ENCODE measurements at places on chromosomes 12 and 14.

DNA sequence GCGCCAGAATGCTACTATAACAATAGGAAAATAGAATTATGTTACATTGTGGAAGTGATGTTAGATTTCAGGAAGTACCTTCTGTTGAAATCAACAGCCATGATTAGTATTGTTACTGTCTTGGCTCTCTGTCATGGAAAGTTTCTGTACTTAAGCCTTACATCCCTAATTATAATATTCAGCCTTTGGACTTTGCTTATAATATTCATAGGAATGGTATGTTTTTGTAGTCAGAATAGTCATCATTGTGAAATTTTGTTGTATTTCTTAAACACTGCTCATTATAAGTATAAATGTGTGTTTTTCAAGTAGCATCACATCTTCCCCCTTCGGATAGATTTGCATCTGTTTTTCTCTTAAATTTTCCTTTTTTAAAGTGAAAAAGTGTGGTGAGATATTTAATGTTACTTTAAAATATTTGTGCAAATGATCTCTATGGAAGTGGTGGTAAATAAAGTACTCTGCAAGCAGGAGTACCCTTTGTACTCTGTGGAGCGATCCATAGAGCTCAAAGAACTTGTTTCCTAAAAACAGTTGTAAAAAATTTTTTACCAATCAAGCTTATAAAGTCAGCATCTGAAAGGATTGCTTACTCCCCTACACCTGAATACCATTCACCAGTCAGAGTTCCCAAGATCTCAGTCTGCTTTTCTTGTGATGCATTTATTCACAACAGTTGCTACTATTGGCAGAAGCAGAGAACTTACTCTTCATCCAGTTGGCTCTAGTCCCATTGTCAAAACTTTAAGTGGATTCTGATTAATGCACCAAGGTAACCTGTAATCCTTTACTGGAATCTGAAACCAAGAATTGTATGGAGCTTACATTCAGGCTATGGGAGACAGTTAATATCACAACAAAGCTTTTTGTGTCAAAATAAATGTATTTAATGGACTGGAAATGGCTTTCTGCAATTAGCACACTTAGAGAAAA is 87.8 kb downstream of the RIC8B start:
- DNase-seq, result no peak

- DNase-seq, result peak; percentile 31
These were observed 1.3 kb downstream of the ESYT1 start for GRCh38 chr12:56129206-56129941.

- DNase-seq, result no peak
These were observed 218.9 kb downstream of the ITPR2 start for GRCh38 chr12:26614011-26614616.

- no peak for DNase-seq
These were observed 308.8 kb downstream of the SNAPC1 start for GRCh38 chr14:62071039-62071438.

DNA sequence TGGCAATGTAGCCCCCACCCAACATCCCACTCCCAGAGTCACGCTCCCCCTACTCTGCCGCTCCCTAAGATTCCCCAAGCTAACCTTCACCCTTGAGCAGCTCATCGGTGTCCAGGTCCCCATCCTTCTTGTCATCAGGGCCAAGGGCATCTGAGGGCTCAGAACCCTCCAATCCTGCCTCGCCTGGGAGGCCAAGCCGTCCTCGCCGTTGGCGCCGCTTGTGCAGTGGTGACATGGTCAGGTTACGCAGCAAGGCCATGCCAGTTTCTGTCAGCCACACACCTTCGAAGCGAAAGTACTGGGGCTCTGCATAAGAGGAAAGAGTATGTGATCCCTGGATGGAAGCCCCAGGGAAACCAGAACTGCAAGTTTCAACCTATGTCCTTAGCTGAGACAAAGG is 15.9 kb downstream of the KMT2D start:
- DNase-seq, result no peak

DNA sequence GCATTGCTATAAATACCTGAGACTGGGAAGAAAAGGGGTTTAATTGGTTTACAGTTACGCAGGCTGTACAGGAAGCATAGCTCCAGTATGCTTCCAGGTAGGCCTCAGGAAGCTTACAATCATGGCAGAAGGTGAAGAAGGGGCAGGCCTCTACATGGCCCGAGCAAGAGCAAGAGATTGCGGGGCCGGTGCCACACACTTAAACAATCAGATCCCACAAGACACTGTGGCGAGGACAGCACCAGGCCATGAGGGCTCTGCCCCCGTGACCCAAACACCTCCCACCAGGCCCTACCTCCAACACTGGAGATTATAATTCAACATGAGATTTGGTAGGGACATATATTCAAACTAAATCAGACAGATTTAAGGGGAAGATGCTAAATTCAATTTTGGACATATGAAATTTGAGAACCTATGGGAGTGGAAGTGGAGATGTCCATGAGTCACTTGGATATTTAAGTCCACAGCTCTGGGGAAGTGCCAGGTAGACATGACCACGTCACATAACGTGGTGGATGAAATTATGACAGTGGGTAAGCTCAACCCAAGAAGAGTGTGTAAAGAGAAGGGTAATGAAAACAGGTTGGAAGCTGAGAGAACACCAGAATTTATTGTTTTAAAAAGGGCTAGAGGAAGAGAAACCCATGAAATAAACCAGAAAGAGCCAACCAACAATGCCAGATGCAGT is 1.5 kb upstream of the LTA4H start:
- DNase-seq, result no peak

- DNase-seq, result peak; percentile 55
These were observed 6.4 kb downstream of the APOLD1 start for GRCh38 chr12:12791756-12792369.

DNA sequence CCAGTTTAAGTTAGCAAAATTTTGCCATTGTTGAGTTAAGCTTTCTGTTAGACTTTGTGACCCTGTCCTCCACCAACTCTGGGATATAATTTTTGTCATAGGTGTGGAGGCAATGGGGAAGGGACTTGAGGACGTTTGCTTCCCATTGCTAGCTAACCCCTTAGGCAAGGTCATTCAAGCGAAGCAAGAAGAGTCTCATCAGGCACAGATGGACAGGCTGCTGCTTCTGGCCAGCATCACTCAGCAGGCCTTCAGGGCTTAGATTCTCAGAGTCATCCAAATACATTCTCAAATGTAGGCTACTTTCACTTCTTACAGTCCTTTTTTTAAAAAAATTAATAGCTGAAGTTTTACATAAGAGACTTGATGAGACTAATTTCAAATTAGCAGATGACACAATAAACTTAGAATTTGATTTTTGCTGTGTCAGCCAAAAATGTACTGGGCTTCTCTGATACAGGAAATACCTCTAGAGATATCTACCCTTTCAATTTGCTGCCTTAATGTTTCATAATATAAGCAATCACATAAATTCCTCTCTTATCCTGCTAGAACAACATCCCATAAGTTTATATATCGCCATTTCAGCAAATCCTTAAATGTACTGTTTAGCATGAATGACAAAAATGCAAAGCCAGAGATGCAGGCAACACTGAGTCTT is 875.2 kb downstream of the FLRT2 start:
- DNase-seq, result no peak

All from muscle of arm (tissue), 14 donors.